ENCODE measurements at places on chromosomes 7 and 10. TPM values are rescaled to one million over a fixed set of nuclear protein-coding genes. Genes with fewer than 3 reads are reported as not detected.

DNA sequence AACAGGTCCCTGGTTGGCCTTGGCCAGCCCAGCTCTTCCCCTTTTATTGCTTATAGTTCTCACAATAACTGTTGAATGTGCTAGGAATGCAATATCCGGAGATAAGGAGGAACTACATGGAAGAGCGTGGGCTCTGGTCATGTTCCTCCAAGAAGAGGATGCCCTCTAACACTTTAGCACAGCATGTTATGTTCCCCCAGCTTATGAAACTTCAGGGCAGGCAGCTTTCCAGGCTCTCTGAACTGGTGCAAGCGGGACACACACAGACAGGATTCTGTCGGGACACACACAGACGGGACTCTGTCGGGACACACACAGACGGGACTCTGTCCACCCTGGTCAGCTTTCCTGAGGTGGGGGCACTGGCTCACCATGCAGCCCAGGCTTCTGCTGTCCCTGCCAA lies 141.6 kb downstream of the PKD1L1 start:
- DNase-seq: peak; percentile 28
- H3K36me3 ChIP-seq: no peaks in the 10 kb centered on the region
- no peak overlapping the region for H3K4me3 ChIP-seq
- H3K27me3 ChIP-seq: no peaks in the 10 kb centered on the region

DNA sequence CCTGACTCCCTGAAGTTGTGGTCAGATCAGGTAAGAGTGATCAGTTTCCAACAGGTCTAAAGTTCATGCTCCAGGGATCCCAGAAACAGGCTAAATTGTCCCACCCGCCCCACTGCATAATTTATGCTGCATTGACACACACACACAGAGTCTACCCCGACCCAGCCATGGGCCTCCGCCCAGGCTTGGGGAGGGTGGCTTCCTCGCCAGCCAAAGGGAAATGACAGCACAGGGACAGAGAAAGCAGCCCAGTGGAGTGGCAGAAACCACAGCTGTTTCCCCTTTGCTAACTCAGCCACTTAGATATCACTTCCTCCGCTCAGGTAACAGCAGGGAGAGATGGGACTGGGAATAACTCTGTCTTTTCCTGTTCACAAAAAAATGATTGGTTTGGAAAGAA lies 9.4 kb downstream of the SH3PXD2A start:
- H3K27me3 ChIP-seq: no peaks in the 10 kb centered on the region
- H3K4me1 ChIP-seq: peaks cover 70% of the 10 kb centered on the region
- H3K27ac ChIP-seq: peak overlapping the region; percentile 82
- peak; percentile 46 for DNase-seq
- H3K36me3 ChIP-seq: no peaks in the 10 kb centered on the region
- H3K4me3 ChIP-seq: no peak overlapping the region

THSD7A gene
- total RNA-seq: 0.75 TPM

SH2D4B gene
- not detected for total RNA-seq

- no peak overlapping the region for H3K4me3 ChIP-seq
- no peaks in the 10 kb centered on the region for H3K36me3 ChIP-seq
- no peaks in the 10 kb centered on the region for H3K27me3 ChIP-seq
- H3K4me1 ChIP-seq: peaks cover 5% of the 10 kb centered on the region
- no peak for DNase-seq
Measured at GRCh38 chr10:68302871-68303270, 29.0 kb upstream of the HNRNPH3 start.

DNA sequence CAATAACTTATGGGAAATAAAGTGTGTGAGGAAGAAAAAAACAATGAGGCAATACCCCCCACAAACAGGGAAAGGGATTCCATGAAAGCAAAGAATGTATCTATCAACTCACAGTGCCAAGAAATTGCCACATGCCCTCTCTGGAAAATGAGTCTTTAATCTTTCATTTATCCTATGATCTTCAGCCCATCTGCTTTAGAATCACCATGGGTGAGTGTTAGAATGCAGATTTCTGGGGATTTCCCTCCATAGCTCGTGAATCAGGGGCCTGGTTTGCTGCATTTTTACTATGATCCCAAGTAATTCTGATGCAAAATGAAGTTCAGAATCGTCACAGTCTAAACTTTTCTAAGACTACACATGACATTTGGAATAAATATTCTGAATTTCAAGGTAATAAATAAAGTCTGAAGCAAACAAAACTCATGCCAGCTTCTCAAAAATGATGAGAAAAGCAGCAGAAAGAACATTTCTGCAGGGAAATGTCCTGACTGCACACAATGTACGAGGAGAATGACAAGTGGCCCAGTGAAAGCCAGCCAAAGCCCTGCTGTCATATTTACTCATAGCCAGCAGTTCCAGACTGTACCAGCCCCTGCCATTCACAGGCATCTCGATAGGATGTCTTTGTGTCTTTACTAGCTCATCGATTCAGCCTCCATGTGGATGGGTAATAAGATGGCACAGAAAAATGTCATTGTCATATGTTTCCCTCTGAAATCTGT lies 167.1 kb downstream of the ELMO1 start:
- no peaks in the 10 kb centered on the region for H3K27me3 ChIP-seq
- H3K4me1 ChIP-seq: no peaks in the 10 kb centered on the region
- no peak overlapping the region for H3K27ac ChIP-seq
- no peak for DNase-seq
- no peaks in the 10 kb centered on the region for H3K36me3 ChIP-seq

GRCh38 chr7:1814089-1814811 lies 144.2 kb downstream of the ELFN1 start:
- no peak overlapping the region for H3K27ac ChIP-seq
- H3K36me3 ChIP-seq: no peaks in the 10 kb centered on the region
- no peak overlapping the region for H3K4me3 ChIP-seq
- no peak for DNase-seq

- H3K27me3 ChIP-seq: no peaks in the 10 kb centered on the region
- no peak overlapping the region for H3K4me3 ChIP-seq
- no peak for DNase-seq
- no peaks in the 10 kb centered on the region for H3K36me3 ChIP-seq
- no peak overlapping the region for H3K27ac ChIP-seq
Measured at GRCh38 chr7:117241088-117241487, 81.8 kb downstream of the WNT2 start.

GRCh38 chr10:86486856-86487255 lies 34.7 kb downstream of the WAPL start:
- no peak overlapping the region for H3K27ac ChIP-seq
- peaks cover 19% of the 10 kb centered on the region for H3K36me3 ChIP-seq
- peaks cover 15% of the 10 kb centered on the region for H3K4me1 ChIP-seq
- no peaks in the 10 kb centered on the region for H3K27me3 ChIP-seq
- H3K4me3 ChIP-seq: no peak overlapping the region

MICU1 gene
- 58.5 TPM for total RNA-seq

CLCN1 gene
- 2.9 TPM for total RNA-seq

DNA sequence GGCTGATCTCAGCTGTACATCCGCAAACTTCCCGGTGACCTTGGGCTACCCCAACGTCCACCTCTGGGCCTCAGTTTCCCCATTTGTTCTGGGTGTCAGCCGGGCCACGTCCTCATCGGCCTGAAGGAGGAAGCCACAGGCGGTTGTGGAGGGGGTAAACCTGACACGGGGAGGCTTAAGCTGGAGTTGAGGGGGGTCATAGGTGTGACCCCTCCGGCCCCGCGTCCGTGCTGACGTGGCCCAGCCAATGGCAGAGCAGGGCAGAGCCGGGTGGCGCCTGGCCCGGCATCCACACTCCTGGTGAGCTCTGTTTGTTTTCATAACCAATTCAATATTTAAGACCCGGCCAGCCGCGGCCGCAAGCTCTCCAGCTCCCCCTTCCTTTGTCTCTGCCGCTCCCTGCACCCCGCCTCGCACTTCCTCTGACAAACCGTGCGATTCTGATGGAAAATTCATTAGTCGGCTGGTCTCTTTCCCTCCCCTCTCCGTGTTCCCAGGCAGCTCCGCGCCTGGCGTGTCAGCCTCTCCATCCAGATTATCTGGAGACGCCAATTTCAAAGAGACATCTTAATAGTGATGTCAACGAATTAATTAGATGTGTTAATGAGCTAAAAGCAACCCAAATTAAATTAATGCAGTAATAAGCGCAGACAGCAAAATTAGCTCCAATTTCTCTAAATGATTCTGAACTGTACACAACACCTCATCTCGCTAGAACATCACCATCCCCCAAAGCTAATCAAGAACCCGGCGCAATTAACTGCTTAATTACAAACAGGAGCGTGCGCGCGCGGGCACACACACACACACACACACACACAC lies 55.4 kb downstream of the MICALL2 start:
- no peak overlapping the region for H3K4me3 ChIP-seq
- H3K27me3 ChIP-seq: peaks cover 58% of the 10 kb centered on the region
- no peaks in the 10 kb centered on the region for H3K36me3 ChIP-seq

DNA sequence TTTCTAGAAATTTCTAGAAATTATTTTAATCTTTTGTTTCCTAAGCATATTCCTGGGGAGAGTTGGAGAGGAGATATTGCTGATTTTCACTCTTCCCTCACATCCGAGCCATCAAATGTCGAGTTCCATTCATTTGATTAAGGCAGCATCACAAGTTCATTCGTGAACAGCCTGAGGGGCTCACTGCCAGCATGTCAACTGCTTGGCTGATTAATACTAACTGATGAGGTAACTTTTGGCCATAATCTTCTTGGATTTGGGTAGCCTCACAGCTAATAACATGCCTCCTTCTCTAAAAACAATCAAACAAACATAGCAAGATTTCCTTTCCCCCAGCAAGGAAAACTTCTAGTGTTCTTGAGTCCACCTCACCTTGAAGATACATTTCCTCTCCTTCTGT lies 87.1 kb upstream of the AFAP1L2 start:
- H3K4me3 ChIP-seq: no peak overlapping the region
- H3K4me1 ChIP-seq: peaks cover 9% of the 10 kb centered on the region
- H3K36me3 ChIP-seq: no peaks in the 10 kb centered on the region
- DNase-seq: peak; percentile 43
- H3K27me3 ChIP-seq: no peaks in the 10 kb centered on the region

AKR1D1 gene
- not detected for total RNA-seq

DNA sequence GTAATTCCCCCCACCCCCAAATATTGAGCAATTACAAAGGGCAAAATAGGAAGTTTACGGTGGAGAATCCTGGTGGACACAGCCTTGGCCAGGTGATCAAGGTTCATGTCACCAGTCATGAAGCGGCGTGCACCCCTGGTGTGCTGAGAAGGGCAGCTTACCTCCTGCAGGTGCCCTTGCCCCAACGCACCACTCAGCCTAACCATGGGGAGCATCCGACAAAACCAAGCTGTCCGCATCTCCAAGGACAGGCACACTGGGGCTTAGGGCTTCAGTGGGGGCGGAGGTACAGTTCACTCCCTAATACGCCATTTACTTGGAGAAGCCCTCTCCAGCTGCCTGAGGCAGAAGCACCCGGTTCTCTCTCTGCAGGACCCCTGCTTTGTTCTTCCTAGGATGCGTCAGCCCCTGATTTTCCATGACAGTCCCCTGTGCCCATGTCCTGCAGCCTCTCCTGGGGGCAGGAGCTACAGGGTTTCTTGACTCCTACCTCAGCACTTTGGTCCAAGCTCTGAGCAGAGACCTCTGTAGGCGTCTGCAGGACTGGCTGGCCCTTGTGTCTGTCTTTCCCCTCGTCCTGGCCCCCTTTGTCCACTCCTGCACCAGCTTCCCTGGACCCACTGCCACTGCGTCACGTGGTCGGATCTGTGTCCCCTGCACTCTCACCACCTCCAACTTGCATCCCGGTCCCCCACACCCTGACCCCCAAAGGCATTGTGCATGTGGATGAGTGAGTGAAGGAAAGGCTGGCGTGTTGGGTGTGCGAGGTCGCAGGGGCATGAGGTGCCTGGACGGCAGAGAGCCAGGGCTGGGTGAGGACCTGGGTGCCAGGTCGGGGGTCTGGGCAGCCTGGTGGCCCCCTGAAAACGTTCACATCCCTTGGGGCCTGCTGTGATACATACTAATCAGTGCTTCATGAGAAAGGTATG lies 113.7 kb downstream of the LHPP start:
- no peaks in the 10 kb centered on the region for H3K27me3 ChIP-seq
- H3K27ac ChIP-seq: no peak overlapping the region
- H3K4me1 ChIP-seq: no peaks in the 10 kb centered on the region
- no peak for DNase-seq
- H3K36me3 ChIP-seq: no peaks in the 10 kb centered on the region
- H3K4me3 ChIP-seq: no peak overlapping the region

GRCh38 chr10:112557197-112557596 lies 110.2 kb downstream of the VTI1A start:
- no peaks in the 10 kb centered on the region for H3K27me3 ChIP-seq
- no peak overlapping the region for H3K27ac ChIP-seq
- no peak overlapping the region for H3K4me3 ChIP-seq
- no peaks in the 10 kb centered on the region for H3K36me3 ChIP-seq
- H3K4me1 ChIP-seq: no peaks in the 10 kb centered on the region
- no peak for DNase-seq

- H3K4me1 ChIP-seq: no peaks in the 10 kb centered on the region
- DNase-seq: no peak
- peaks cover under 1% of the 10 kb centered on the region for H3K27me3 ChIP-seq
- H3K27ac ChIP-seq: no peak overlapping the region
Measured at GRCh38 chr10:99449023-99449422, 18.6 kb upstream of the GOT1 start.

- no peak for DNase-seq
- H3K4me3 ChIP-seq: no peak overlapping the region
- H3K36me3 ChIP-seq: no peaks in the 10 kb centered on the region
- H3K27ac ChIP-seq: no peak overlapping the region
- H3K4me1 ChIP-seq: no peaks in the 10 kb centered on the region
Measured at GRCh38 chr10:127877116-127877515, 15.6 kb downstream of the CLRN3 start.

DNA sequence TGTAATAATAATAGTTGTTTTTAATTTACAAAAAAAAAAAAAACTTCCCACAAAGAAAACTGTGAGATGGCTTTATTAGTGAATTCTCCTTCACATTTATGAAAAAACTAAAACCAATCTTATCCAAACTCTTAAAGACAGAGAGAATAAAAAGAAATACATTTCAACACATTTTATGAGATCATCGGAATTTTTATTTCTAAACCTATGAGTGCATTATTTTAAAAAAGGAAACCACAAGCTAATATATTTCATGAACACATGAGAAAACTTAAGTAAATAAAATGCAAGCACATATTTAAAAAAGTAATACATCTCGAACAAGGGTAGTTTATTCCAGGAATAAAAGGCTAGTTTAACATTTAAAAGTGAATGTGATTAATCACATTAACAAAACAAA lies 31.5 kb downstream of the C7orf25 start:
- no peak overlapping the region for H3K27ac ChIP-seq
- H3K4me3 ChIP-seq: no peak overlapping the region
- no peaks in the 10 kb centered on the region for H3K27me3 ChIP-seq
- DNase-seq: no peak
- H3K4me1 ChIP-seq: no peaks in the 10 kb centered on the region
- no peaks in the 10 kb centered on the region for H3K36me3 ChIP-seq

DNA sequence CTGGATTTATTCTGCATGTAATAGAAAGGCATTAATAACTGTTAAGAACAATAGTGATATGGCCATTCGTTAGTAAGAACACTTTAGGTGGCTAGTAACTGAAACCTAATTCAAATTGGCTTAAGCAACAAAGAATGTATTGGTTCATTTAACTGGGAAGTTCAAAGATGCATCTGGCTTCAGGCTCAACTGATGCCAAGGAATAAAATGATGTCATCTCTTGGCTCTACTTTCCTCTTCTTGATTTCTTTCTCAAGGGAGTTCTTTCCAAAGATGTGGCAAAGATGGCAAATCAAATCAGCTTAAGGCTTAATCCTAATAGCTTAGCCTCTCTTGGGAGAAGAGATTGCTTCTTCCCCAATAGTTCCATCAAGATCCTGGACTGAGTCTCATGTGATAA lies 51.6 kb downstream of the PIK3CG start:
- no peaks in the 10 kb centered on the region for H3K36me3 ChIP-seq
- H3K4me1 ChIP-seq: no peaks in the 10 kb centered on the region
- H3K4me3 ChIP-seq: no peak overlapping the region
- DNase-seq: no peak

GRCh38 chr7:12967322-12967721 lies 279.9 kb downstream of the ARL4A start:
- no peaks in the 10 kb centered on the region for H3K27me3 ChIP-seq
- no peak overlapping the region for H3K27ac ChIP-seq
- no peaks in the 10 kb centered on the region for H3K4me1 ChIP-seq
- H3K4me3 ChIP-seq: no peak overlapping the region
- no peak for DNase-seq

SLC39A12 gene
- total RNA-seq: not detected

All from gastrocnemius medialis (tissue), 4 donors.